Stimulated activated CD4-positive, alpha-beta T cell treated with anti-CD3 and anti-CD28 coated beads, TNF-alpha, amount 100 ng/mL, for 24 hours (primary cell): ENCODE measurements at places on chromosomes 1 and 21.

DNA sequence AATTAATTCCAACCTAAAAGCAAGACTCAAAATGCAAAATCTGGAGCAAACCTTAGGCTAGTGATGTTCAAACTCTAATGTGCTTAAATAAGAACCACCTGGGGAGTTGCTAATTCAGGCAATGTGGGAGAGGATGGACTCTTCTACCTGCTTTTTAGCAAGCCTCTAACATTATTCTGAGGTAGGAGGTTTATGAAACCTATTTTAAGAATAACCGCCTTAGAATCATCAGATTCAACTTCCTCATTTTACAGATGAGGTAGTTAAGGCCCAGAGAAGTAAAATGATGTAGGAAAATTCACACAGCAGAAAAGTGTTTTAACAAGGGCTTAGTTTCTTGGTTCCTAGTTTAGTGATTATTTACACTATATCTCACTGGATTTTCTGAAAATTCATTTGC, 8.6 kb upstream of the NTNG1 start:
- no peak for DNase-seq

GRCh38 chr1:165712764-165713163, 14.4 kb upstream of the ALDH9A1 start:
- DNase-seq, result no peak

DNA sequence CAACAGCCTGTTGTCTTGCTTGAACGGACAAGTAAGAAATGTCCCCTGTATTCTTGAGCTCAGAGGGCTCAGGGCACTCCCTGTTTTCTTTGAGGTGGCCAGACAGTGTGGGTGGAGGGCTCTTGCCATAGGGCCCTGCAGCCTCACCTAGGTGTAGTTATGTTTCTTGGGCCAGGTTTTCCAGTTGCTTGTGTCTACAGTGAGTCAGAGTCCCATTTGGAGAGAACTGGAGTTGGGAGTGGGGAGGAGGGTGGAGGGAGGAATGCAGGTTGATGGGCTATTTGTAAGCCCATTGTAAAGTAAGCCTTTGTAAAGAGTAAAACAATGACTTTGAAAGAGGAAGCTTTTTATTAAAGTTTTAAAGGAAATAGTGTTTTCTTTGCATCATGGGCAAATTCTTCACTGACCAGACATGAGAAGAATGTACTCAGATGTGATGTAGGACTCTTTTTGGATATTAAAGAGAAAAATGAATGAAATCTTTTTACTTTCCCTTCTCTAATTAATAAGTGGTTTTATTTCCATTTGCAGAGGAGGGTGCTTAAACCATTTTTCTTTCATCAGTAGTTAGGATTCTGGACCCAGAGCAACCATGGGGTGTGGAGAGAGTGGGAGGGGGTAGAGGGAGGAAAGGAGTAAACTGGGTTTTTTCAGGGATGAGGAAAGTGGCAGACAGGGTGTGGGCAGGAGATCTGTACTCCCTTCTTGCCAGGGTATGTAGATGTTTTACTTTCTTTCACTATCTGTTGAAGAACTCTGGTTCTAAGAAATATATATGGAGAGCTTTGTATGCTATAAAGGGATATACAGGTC, 45.1 kb upstream of the MACF1 start:
- no peak for DNase-seq

- no peak for DNase-seq
These were observed 50.3 kb downstream of the KCNK1 start for GRCh38 chr1:233664253-233664652.

GRCh38 chr1:201072922-201073321, 39.3 kb downstream of the CACNA1S start:
- no peak for DNase-seq

DNA sequence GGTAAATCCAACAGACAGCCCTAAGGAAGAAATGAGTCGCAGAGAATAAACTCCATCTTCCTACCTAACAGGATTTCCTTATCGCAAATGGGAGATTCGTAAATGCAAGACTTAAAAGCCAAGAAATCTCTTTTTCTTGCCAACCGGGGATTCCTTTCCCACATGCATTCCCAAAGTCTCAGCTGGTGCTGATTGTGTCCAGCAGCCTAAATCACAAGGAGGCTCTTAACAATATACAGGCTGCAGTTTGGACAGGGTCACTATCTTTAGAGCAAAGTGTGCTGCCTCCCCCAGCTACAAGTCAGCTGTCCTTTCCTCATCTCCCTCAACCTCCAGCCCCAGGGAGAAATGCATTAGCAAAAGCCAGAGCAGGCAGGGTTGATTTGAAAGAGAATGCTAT, 189.8 kb upstream of the PLXNA2 start:
- DNase-seq, result no peak

DNA sequence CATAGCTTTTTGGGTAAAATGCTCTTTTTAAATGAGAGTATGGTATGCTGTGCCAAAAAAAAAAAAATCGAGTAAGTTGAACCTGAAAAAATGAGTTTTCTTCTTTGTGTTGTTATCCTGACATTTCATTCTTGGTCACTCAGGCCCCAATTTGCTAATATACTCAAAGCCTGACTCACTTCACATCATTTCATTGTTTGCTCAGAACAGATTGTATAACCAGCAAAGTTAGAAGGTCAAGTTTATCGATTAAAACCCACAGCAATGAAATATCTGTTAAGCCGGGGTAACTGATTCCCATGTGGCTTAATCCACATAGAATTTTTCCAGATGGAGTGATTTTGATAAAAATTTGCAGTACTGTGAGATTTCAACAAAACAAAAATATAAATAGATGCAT, 363.7 kb downstream of the NEGR1 start:
- DNase-seq, result no peak

DNA sequence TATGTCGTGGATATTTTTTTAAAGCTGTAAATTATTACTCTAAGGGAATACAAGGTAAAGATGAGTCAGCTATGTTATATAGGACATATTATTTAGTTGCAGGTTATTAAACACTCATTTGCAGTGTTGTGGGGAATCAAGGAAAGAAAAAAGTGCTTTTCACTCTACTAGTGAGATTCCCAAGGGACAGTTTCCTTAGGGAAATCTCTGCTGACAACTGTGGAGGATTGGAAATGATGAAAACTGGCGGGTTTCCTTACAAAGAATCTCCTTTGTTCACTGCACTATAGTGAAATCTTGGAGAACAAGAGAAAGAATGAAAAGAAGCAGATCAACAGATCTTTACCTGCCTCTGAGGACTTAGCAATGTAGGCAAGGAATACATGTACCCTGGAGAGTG, 24.5 kb upstream of the TRIM45 start:
- DNase-seq, result no peak

- no peak for DNase-seq
These were observed 278.3 kb upstream of the NRIP1 start for GRCh38 chr21:15343066-15343465.

DNA sequence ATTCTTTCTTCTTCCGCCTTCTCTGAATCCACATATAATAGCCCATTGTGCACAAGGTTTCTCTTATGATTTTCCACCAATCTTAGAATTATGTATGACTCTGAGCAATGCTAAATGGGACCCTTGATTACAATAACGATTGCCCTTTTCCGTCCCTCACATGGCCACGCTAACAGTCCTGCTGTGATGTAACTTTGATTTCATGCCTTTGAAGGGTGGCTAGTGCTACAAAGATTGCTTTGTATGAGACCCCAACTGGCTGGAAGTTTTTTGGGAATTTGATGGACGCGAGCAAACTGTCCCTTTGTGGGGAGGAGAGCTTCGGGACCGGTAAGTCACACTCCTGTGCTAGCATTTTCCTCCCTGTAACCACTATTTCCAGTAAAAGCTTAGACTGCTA, 45.3 kb downstream of the PGM1 start:
- DNase-seq, result no peak

DNA sequence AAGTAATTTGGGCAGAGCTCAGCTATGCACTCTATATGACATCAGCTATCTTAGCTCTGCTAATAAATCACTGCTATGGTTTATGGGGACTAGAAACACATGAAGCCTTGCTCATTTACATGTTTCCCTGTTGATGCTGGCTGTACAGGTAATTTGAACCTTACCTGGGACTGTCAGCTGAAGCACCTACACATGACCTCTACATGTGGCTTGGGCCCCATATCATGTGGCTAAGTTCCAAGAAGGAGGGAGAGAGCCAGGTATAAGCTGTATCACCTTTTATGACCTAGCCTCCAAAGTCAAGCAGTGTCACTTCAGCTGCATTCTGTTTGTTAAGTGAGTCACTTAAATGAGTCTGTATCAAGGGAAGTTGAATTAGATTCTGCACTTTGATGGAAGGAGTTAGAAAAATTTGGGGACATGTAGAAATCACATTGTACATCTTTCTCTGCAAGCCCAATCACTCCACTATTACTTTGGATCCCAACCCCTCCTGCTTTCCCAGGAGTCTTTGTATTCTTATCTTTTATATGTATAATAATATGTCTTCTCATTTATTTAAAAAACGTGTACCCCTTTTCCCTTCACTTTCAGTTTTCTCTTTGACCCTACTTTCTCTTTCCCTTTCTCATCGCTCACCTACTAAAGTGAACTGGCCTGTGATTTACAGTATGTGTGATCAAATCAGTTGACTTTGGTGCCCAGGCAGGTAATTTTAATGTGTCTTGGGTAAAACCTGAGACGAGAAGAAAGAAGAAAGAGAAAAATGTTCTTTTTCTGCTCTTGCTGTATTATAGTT, 53.4 kb upstream of the PRKACB start:
- no peak for DNase-seq

GRCh38 chr1:27153549-27153886, 1.4 kb downstream of the SLC9A1 start:
- no peak for DNase-seq

DNA sequence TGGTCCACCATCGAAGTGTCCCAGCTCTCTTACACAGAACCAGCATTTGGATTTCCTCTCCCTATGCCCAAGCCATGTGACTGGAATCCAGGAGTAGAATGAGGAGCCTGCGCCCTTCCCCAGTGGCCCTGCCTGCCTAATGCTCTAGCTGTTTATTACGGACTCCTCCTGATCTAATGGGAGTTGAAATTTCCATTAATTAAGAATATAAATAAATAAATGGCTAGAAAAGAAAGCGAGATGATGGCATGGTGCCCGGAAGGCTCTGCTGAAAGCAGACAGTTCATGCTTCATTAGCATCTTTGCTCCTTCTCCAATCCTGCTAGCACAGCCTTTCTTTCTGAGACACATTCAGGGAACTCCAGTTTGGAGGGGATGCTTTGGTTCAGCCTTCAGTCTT, 216.2 kb downstream of the SEC16B start:
- no peak for DNase-seq

GRCh38 chr21:36807422-36807928, 108.6 kb downstream of the SIM2 start:
- no peak for DNase-seq

DNA sequence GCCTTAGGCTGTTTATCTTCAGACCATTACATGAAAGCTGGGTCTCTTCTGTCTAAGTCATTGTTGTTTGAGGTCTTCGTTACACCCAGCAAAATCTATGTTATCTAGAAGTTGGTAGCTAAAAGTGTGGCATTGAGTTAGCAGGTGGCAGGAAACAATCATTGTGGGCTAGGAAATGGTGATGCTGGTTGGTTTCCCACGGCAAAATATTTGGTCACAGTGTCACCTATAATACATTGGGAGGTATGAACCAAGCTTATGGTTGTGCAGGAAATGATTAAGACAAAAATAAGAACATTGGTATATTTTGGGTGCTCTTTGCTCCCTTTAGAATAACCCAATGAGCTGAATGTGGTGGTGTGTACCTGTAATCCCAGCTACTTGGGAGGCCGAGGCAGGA, 169.7 kb downstream of the TRIM33 start:
- DNase-seq, result no peak

GRCh38 chr21:33305344-33305671, 19.5 kb upstream of the IFNAR1 start:
- DNase-seq, result no peak

DNA sequence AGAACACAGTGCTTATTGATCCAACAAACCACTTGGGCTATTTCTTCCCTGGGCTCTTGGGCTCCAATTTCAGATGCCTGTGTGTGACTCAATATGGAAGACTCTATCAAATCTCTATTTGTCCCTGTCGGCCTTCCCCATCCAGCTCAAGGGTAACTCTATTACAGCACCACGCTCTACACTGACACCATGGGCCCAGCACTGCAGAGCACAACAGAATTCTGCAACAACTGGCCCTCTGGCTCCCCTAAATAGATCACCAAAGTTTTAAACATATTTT, 51.7 kb downstream of the CAPZB start:
- DNase-seq, result no peak

DNA sequence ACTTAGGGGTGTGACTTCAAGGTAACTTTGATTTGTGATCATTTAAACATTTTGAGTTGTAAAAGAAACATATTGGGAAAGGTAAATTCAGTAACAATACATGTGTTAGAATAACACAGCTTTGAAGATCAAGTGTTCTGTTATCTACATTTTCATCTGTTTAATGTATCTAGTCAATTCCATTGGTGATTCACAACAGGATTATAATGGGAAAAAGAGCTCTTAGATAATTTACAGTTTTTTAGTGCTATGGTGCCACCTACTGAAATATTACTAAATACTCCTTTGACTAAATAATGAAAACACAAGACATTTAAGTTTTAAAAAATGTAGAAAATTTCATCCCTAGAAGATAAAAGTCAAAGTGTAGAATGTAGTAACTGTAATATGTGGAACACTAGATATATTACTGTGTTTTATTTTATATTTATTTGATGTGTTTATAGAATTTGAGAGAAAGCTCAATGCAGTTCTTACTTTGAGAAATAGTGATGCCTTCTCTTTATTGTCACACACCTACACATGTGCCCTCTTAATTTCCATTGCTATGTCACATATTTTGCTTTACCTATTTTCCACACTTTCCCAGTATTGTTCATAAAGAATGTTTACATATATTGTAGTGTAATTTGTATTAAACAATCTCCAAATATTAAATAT, 47.4 kb downstream of the PTPRC start:
- no peak for DNase-seq

DNA sequence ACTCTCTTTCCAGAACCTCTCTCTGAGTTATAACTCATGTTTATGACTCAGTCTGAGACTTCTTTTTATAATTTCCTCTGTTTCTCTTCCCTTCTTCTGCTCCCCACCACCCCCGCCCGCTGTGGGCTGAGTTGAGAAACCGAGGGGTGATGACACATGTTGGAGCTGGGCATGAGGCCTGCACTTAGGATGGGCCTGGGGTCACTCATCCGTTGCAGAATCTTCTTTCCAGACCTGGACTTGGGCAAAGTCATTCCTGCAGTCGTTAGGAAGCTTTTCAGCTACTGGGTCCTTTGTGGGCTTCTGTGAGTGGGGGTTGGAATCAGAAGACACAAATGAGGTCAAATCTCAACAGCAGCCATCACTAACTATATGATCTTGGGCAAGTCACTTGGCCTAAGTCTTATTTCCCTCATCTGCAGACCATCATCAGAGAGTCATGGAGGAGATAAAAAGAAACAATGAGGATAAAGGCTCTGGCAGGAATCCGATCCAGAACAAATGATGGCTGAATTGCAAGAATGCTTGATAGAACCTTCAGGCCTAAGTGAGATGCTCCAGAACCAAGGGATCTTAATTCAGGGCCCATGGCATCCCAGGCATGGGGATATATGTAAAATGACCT, 53.4 kb downstream of the RPS6KA1 start:
- DNase-seq, result peak; percentile 84

DNA sequence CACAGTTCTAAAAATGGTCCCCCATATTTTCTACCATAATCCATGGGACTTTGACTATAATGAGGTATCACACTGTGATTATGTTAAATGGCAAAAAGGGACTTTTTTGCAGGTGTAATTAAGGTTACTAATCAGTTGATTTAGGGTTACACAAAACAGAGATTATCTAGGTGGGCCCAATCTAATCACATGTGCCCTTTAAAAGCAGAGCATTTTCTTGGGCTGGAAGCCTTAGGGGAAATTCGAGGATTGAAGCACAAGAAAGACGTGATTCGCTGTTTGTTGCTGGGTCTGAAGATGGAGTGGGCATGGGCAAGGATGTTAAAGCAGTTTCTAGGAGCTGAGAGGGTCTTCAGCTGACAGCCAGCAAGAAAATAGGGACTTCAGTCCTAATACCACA, 13.4 kb downstream of the RAVER2 start:
- DNase-seq, result no peak
